ENCODE measurements at places on chromosomes 7 and 10.
A peak's percentile ranks its signal among the peaks of the same experiment; 100 is the strongest.

GRCh38 chr10:28797904-28798371, 120.6 kb downstream of the BAMBI start:
- no peak for DNase-seq

- DNase-seq, result no peak
Measured at GRCh38 chr7:20825555-20825954, 38.9 kb upstream of the SP8 start.

GRCh38 chr10:124305131-124305530, 113.6 kb downstream of the OAT start:
- no peak for DNase-seq

DNA sequence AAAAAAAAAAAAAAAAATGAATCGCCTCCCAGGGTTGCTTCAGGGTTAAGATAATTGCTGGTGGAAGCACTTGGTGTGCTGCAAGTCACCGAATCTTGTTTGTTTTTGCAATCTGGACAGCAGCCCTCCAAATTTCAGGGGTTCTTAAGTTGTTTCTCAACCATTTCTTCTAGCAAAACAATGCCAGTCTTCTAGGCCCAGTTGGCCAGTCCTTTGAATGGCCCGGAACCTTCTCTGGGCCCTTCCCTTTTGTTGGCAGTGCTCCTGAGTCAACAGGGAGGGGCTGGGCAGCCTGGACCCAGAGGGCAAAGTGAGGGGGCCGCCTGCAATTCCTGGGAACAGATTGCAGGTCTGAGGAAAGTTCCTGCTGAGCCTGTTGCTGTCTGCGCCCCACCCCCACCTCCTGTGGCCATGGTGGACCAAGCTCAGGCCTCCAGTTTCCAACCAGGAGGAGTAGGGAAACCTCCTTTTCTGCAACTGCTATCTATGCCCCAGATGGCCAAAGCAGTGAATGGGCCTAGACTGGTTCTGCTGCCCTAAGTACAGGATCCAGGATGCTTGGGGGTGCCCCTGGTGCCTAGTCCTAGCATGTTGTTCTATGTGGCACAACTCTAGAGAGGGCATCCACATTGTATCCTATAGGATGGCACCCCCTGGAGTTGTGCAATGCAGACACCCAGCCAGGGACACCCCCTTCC, 31.4 kb upstream of the PDCD4 start:
- no peak for DNase-seq

GRCh38 chr7:85021101-85021704, 165.7 kb downstream of the SEMA3D start:
- DNase-seq, result no peak

DNA sequence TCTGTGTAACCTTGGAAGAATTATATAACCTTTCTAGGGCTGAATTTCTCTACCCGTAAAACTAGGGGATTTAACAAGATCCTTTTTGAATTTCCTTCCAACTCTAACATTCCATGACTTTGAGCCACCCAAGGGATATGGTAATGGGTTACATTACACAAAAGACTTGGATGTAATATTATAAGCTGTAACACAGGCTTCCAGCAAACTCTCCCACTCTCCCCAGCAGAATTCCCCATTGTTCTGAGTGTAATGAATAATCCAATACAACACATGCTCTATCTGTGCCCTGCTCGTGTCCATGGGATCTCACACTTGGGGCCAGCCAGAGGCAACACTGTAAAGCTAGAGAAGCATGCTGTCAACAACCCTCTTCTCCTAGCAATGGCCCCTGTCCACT, 790.6 kb upstream of the AUTS2 start:
- DNase-seq, result no peak

GRCh38 chr10:77131214-77131613, 506.4 kb downstream of the KCNMA1 start:
- DNase-seq, result no peak

GRCh38 chr10:48648172-48648942, 36.3 kb upstream of the WDFY4 start:
- DNase-seq, result no peak

- no peak for DNase-seq
Measured at GRCh38 chr10:125007436-125007835, 65.5 kb downstream of the ZRANB1 start.

DNA sequence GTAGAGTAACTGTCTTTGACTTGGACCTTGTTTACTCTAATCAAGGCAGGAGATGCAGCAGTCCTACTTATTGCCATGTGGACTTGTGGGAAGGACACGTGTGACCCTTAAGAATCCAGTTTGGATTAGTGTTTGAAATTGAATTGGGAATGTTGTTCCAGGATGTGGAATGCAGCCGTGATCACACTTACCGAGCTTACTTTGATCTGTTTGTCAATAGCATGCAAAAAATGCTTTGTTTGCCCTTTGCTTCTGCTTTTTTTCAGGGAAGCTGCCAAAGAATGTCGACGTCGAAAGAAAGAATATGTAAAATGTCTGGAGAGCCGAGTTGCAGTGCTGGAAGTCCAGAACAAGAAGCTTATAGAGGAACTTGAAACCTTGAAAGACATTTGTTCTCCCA, 84.7 kb downstream of the CREM start:
- no peak for DNase-seq

DNA sequence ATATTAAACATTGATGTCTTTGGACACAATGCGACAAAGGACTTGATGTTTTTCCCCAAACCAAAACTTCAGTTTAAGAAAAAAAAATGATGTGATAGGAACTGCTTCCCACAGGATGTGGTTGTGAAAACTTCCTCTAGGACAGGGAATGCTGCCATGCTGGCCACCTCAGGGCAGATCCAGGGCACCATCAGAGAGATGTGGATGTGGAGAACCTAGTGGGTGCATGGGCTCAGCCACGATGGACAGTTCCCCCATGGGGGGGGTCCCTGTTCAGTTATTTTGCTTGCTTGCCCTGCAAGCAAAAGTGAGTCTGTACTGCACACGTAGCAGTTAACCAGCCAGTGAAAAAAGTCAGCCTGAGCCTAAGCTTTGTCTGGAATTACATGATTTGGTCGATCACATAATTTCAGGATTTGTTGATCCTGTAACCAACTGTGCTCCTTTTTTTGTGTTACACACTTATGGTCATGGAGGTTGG, 36.3 kb downstream of the LAMB4 start:
- DNase-seq, result no peak

DNA sequence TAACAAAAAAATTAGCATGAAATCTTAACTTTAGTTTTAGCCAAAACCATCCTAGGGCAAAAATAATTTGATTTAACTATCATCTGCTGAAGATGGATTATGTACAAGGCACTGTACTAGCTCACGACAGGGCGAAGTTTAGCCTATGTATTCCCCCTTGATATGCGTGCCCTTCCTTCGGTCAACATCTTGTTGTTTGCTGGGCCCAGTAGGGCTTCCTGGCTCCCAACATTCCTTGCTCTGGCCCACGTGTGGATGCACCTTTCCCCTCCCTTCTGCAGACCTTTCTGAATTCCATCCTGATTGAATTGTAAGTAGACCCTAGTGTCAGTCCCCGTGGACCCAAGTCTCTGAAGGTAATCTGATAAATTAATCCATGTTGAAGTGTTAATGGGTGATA, 212.0 kb downstream of the RELN start:
- no peak for DNase-seq

- DNase-seq, result no peak
Measured at GRCh38 chr10:126959431-126959830, 54.2 kb downstream of the DOCK1 start.

- DNase-seq, result no peak
Measured at GRCh38 chr10:43942096-43942850, 293.6 kb upstream of the ZNF32 start.

DNA sequence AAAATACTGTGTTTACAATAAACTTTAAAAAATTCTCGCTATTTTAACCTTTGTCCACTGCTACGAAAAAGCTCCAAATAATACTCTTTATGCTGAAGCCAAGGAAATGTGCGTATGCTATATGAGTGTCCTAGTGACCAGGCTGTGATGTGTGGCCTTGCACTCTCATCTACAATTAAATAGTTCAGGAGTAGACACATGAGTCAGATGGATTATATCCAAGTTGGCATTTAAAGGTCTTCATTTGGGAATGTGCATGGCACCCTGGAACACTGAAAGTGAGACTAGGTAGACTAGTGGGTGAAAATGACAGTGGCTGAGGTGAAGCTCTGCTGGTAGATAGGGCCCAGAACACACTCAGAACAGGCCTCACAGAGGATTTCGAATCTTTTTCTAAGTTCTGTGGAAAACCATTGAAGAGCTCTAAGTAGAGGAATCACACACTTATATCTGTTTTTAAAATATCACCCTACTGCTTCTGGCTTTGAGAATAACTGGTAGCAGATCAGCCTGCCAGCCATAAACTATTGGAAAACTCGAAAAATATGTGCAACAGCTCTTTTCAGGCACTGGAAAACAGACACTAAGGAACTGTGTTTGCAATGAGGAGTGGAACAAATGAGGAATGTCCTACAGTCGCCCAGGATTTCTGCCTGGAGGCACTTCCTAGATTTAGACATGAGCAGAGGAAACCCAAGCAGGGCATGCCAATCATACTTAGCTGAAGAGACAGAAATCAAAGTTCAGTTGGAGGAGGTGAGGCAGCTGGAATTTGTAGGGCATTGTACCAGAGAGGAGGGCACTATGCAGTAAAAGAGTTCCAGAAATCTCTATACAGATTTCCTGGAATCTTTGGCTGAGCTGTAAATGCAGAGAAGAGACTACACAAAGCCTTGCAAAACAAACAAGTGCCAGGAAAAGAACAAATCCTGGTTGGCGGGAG, 603.8 kb upstream of the LRRTM3 start:
- DNase-seq, result no peak

GRCh38 chr10:60572511-60573194, 183.0 kb upstream of the ANK3 start:
- peak; percentile 72 for DNase-seq

DNA sequence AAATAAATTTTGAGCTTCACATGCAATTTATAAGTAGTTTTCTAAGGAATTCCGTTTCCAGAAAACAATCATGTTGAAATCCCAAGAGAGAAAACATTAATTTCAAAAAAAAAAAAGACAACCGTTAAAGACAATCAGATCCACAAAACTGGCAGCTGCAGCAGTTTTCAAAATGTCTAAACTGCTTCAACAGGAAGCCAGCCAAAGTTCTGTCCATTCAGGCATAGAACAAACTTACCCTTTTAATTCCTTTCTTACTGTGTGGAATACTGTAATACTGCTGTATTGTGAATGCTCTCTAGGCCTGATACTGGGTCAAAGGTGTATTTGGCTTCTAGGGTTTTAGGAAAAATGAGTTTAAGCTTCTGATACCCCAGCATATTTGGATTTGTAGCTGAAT, 31.6 kb downstream of the HOXA1 start:
- peak; percentile 32 for DNase-seq

- no peak for DNase-seq
Measured at GRCh38 chr10:50387007-50387731, 135.9 kb upstream of the ASAH2 start.

GRCh38 chr7:132230462-132230861, 345.8 kb downstream of the PLXNA4 start:
- no peak for DNase-seq

- DNase-seq, result no peak
Measured at GRCh38 chr10:71279590-71280170, 39.4 kb upstream of the SLC29A3 start.

- DNase-seq, result no peak
Measured at GRCh38 chr10:48604039-48604990, 558 bp downstream of the ARHGAP22 start.

GRCh38 chr7:55251911-55252310, 113.2 kb upstream of the LANCL2 start:
- DNase-seq, result no peak

DNA sequence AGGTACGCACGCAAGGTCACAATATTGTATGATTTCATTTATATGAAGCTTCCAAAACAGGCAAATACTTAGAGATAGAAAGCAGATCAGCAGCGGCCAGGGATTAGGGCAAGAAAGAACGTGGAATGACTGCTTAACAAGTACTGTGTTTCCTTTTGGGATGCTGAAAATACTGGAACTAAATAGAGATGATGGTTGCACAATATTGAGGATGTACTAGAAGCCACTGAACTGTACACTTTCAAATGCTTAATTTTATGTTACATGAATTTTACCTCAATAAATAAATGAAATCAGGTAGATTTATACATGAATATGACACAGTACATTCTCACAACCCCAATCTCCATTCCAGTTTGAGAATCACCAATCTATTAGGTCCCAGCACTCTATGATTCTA, 15.6 kb downstream of the SEM1 start:
- no peak for DNase-seq

GRCh38 chr7:87590578-87590977, 10.1 kb downstream of the ABCB1 start:
- DNase-seq, result no peak

GRCh38 chr10:33621101-33621500, 286.6 kb upstream of the NRP1 start:
- no peak for DNase-seq

DNA sequence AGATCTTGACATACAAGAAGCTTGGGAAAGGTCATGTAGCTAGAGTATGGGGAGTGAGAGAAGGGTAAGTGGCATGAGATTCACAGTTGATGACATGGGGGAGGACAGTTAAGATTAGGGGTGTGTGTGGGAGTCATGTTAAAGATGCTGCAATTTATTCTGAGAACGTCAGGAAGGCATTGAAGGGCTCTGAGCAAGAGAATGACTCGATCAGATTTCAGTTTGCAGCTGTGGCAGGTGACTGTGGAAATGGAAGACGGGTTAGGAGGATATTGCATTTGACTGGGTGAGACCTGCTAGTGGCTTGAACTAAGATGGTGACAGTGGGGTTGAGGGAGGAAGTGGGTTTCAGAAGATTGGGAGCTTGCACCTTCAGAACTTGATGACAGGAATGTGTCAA, 5.6 kb downstream of the CDC123 start:
- no peak for DNase-seq

DNA sequence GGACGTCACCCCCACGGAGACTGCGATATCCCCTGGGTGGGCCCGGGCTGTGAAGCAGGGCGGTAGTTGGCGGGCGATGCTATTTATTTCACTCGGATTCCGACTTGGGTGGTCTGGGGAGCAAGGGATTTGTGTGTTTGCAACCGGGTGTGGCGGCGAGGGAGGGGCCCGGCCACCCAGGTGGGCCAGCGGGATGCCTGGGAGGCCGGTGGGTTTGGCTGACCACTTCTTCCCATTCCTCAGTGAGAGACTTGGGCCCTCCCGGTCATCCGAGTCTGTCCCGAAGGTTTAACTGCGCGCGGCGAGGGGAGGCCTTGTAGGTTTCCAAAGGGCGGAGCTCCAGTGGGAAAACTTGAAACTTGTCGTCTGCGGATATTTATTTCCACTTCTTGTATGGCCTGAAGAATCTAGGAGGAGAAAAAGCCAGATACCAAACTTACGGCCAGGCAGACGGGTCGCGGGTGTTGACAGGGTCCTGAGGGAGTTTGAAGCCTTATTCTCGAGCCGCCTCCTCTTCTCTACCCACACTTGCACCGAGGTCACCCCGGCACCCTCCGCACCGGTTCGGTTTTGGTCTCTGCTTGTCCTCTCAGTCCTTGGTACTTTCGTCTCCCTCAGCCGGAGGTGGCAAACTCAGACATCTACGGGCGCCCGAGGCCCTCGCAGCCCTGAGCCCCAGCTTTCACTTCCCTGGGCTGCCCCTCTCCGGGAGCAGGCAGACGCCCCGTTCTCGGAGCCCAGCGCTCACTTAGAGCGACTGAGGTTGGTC, 17.9 kb downstream of the ZNF316 start:
- no peak for DNase-seq

Measured in left kidney (tissue), 8 donors.